Effector memory CD4-positive, alpha-beta T cell (primary cell): ENCODE measurements at places on chromosomes 12 and 14.

DNA sequence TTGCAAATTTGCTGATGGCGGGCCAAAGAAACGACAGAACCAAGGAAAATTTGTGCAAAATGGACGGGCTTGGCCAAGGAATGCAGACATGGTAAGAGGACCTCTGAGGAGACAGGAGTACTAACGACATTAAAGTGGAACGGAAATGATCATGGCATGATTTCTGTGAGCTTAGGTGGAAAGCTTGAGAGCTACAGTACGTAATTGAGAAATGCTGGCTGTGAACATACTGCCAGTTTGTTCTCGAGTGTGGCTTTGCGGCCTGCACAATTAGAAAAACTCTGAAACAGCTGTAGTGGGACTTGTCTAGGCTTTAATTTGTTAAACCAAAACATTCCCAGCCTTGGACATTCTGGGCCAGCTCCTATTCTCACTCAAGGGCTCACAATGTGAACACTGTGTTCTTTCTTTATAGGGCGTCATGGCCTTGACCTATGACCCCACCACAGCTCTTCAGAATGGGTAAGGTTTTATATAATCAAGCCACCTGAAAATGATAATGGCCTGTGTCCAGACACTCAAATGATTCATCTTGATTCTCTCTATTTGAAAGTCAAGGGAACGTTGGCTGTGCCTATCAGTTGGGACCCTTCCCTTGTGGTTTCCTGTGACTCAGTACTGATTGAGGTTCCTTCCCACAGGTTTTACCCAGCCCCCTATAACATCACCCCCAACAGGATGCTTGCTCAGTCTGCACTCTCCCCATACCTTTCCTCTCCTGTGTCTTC is 48.5 kb downstream of the BAZ2A start:
- peak; percentile 6 for DNase-seq

DNA sequence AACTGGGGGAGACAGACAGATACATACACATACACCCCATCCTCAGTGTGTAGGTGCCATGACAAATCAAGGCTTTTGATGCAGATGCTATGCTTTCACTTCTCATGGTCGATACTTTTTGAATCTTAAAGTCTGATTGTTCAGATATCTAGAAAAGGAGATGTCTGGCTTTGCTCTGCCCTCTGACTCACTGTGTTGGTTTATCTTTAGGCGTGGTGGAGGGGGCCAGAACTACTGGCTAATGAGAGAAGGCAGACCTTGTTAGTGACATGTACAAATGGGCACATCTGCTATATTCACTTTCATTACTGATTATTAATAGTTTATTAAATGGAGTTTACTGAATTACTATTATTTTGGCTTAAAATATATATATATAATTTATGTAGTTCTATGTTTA is 444.3 kb upstream of the RGS6 start:
- no peak for DNase-seq

DNA sequence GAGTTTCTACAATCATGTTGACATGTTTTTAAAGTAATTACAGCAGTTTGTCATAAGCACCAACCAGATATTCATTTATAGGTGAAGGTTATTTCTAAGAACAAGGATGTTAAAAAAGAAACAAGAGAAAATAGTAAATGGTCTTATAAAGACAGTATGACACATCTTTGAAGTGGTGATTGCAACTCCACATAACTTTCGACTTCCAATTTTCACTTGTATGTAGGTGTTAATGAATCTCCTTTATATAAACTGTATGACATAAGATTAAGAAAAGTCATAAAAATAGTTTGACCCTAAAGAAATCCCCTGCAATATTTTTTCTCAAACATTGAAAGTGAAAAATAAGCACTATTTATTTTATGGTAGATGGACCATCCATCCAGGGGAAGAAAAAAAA is 144.8 kb upstream of the PTPRQ start:
- DNase-seq: no peak

DNA sequence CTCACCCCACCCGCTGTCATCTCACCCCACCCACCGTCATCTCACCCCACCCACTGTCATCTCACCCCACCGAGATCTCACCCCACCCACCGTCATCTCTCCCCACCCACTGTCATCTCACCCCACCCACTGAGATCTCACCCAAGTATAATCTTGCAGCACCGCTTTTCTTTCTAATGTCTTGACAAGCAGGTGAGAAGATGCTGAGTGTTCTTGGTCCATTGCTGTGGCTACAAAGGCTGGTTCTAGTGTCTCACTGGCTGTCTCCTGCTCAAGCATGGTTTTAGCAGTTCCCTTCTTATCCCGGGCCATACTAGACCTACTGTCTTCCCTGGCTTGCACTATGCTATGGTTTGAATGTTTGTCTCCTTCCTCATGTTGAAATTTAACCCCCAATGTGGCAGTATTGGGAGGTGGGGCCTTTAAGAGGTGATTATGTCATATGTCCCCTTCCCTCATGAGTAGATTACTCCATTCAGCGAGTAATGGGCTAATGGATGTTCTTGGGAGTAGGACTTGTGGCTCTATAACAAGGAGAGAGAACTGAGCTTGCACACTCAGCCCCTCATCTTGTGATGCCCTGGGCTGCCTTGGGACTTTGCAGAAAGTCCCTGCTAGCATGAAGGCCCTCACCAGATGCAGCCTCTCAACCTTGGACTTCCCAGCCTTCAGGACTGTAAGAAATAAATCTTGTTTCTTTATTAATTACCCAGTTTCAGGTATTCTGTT is 47.7 kb upstream of the PPP2R5C start:
- peak; percentile 33 for DNase-seq

DNA sequence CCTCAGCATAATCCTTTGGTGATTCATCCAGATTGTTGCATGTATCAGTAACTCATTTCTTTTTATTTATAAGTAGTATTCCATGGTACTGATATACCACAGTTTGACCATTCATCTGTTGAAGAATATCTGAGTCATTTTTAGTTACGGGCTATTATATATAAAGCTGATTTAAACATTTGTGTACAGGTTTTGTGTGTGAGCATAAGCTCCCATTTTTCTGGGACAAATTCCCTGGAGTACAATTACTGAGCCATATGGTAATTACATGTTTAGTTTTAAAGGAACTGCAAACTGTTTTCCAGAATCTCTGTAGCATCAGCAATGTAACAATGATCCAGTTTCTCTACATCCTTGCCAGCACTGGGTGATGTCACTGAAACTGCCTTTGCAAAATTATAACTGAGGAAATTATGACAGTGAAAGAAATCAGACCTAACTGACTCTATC is 236.2 kb upstream of the KRR1 start:
- no peak for DNase-seq

DNA sequence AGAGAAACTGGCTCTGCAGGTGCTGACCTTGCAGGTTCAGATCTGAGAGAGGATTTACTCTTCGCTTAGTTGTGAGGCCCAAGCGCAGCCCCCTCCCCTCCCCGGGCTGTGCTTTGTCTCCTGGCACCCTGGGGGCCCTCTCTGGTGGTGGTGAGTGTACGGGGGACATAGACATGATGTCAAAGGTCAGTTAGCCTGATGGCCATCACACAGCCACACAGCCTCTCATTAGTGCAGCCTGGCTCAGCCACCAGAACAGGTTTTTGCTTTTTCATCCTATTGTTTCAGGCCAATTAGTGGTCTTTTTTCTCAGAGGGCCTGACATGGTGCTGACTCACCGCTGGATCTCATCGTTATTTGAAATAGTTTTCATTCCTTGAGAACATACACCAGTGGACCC is 437.9 kb downstream of the AACS start:
- no peak for DNase-seq

DNA sequence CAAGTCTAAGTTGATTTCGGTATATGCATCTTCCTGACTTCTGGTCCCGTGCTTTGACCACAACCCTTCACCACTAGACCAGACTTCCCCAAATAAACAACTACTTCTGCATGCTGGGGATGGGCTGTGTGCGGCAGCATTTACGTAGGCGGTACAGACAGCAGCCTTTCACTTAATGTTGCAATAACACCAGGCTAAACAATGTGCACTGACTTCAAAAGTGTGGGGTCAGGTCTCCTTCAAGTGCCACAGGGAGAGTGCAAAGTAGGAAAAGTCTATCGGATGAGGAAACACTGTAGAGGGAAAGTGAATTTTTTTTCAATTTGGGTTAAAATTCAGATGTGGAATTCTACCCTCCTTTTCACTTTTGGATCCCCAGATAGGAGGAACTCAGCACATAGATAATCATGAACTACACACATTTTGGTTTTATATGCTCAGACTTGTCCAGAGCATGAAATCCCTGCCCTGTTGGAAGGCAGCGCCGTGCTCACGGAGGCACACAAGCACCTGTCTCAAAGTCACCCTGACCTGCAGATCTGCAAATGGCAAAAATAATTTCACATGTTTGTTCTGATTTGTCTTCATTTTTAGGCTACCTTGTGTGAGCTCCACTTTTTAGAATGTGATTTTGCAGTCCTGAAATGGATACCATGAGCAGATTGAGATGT is 3.6 kb upstream of the FOS start:
- peak; percentile 71 for DNase-seq

- DNase-seq: no peak
Measured at GRCh38 chr12:88726806-88727720, 146.8 kb upstream of the KITLG start.

DNA sequence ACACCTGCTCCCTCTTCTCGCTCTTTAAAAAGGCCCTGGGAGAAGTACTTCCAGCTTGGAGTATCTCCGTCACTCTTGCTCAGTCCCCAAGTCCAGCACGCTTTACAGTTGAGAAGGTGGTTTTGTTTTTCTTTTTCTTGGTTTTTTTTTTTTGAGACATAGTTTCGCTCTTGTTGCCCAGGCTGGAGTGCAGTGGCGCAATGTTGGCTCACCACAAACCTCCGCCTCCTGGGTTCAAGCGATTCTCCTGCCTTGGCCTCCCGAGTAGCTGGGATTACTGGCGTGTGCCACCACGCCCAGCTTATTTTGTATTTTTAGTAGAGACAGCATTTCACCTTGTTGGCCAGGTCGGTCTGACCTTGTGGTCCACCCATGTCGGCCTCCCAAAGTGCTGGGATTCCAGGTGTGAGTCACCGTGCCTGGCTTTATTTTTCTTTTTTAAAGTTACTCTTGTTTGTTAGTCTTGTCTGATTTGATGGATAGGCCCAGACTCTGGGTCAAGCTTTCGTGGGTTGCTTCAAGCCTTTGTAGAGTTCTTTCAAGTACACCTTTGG is 1.9 kb downstream of the TDRD9 start:
- no peak for DNase-seq

- DNase-seq: no peak
Measured at GRCh38 chr12:53005215-53005985, 856 bp upstream of the EIF4B start.

DNA sequence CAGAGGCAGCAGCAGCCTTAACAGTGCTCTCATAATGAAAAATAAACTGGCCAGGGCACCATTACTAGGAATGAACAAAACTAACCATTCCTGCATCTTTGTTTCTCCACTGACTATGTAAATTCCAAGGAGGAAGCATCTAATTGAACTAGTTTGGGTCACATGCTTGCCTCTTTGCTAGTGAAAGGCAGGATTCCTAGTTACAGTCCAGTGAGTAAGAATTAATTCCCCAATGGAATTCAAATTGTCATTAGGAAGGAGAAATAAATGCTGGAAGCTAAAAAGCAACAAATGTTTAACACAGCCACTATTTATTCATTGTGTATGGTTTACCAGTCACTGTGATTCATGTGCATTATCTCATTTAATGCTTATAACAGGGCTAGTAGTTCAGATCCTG is 316.0 kb downstream of the CCDC91 start:
- DNase-seq: no peak

- DNase-seq: no peak
Measured at GRCh38 chr14:100901391-100902183, 1.9 kb downstream of the RTL1 start.

DNA sequence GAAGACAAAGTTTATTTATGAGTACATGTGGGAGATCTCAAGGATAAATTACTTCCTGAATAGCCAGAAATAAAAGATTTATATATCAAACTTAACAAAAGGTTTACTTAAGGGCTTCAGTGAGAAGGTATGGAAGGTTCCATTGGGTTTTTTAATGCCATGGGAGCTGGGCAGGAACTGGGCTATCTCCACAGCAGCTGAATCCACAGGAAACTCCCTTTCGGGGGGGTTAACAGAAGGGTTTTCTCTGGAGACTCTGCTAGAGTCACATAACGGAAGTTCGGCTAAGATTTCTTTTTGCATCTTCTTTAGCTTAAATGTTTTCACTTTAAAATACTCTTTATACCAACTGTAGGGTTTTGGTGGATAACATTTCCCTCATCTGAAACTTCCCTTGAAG is 113.5 kb downstream of the UNC79 start:
- DNase-seq: no peak

GRCh38 chr12:93704122-93704521 is 26.9 kb downstream of the CRADD start:
- DNase-seq: no peak

GRCh38 chr14:95425369-95426115 is 90.9 kb downstream of the SYNE3 start:
- DNase-seq: no peak

- no peak for DNase-seq
Measured at GRCh38 chr12:56991319-56992246, 14.8 kb downstream of the ZBTB39 start.

DNA sequence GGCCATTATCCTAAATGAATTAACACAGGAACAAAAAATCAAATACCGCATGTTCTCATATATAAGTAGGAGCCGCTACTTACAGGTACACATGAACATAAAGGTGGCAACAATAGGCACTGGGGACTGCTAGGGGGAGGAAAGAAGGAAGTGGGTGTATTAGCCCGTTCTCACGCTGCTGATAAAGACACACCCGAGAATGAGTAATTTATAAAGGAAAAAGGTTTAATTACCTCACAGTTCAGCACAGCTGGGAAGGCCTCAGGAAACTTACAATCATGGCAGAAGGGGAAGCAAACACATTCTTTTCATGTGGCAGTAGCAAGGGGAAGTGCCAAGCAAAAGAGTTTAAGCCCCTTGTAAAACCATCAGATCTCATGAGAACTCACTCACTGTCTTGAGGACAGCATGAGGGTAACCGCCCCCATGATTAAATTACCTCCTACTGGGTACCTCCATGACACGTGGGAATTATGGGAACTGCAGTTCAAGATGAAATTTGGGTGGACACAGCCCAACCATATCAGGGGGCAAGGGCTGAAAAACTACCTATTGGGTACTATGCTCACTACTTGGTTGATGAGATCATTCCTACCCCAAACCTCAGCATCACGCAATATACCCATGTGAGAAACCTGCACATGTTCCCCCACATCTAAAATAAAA is 16.4 kb upstream of the MIA2 start:
- DNase-seq: no peak

- DNase-seq: no peak
Measured at GRCh38 chr14:33035416-33036194, 96.9 kb downstream of the NPAS3 start.

DNA sequence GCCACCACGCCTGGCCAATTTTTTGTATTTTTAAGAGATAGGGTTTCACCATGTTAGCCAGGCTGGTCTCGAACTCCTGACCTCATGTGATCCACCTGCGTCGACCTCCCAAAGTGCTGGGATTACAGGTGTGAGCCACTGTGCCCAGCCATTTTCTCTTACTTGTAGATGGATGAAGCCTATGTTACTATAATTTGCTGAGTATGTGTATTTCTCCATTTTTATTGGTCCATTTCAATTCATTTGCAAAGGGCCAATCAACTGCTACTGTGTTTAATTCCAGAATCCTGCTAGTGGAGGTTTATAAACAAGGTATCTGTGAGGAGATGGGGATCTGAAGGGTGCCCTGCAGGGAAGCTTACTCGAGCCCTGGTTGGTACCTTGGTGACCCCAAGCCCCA is 101.7 kb upstream of the MAX start:
- no peak for DNase-seq
